Breast epithelium (tissue), 4 donors: ENCODE measurements at places on chromosomes 4 and X.

- no peaks in the 10 kb centered on the region for H3K36me3 ChIP-seq
- H3K27ac ChIP-seq = peak overlapping the region; percentile 84
- H3K4me3 ChIP-seq = peak overlapping the region; percentile 96
- no peaks in the 10 kb centered on the region for H3K27me3 ChIP-seq
Observed at GRCh38 chr4:6674500-6675149, 19.1 kb upstream of the S100P start.

DNA sequence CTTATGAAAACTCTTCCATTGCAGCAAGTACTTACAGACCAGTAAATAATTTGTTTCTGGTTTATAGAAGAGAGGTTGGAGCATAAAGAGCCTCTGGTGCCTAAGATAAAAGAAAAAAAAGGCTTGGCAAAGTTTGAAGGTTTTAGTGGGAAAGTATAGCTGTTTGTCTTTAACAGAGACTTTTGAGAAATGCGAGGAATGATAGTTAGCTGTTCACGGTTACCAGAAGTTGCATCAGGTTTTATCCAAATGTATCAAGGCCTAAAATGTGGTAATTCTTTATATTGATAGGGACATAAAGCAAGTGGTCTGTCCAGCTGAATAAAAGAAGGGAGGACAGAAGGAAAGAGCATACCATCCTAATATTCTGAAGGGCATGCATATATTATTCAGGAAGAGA, 29.3 kb downstream of the RAP1GDS1 start:
- H3K4me1 ChIP-seq = no peaks in the 10 kb centered on the region
- H3K27ac ChIP-seq = no peak overlapping the region
- no peak overlapping the region for H3K4me3 ChIP-seq
- no peaks in the 10 kb centered on the region for H3K27me3 ChIP-seq
- DNase-seq = no peak

- H3K27me3 ChIP-seq = no peaks in the 10 kb centered on the region
- H3K4me1 ChIP-seq = no peaks in the 10 kb centered on the region
- no peaks in the 10 kb centered on the region for H3K36me3 ChIP-seq
- DNase-seq = no peak
Observed at GRCh38 chrX:79138658-79139241, 5.7 kb upstream of the GPR174 start.

- H3K27ac ChIP-seq = no peak overlapping the region
- H3K36me3 ChIP-seq = no peaks in the 10 kb centered on the region
- no peaks in the 10 kb centered on the region for H3K4me1 ChIP-seq
- no peak for DNase-seq
Observed at GRCh38 chrX:40285876-40286275, 188.1 kb upstream of the BCOR start.

DNA sequence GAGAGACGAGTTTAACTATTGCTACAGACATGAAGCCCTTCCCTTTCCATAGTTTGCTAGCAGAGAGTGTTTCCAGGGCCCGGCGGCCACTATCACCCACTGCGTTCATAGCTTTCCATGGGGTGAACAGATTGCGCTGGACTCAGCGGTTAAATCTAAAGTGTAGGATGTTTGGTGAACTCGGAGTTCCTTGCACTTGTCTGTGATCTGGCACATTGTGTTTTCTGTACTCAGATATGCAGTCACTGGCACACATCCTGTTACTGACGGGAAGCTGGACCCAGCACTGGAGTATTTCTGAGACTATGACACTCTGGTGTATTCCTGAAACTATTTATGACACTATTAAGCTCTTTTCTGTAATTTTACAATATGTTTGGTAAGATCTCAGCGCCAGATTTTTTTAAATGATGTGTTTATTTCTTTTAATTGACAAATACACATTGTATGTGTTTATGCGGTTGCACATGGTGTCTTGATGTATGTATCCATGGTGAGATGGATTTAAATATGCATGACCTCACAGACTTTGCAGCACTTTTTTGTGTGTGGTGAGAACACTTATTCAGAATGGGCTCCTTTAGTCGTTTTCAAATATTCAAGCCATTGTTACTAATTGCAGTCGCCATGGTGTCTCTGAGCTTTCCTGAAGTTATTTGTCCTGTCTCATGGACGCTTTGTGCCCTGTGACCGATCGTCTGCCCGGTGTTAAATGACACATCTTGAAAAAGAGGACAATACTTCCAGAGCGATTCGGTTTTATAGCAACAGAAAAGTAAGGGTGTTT, 14.1 kb downstream of the CD99 start:
- H3K27ac ChIP-seq = no peak overlapping the region
- no peaks in the 10 kb centered on the region for H3K36me3 ChIP-seq
- no peak overlapping the region for H3K4me3 ChIP-seq
- DNase-seq = no peak

DNA sequence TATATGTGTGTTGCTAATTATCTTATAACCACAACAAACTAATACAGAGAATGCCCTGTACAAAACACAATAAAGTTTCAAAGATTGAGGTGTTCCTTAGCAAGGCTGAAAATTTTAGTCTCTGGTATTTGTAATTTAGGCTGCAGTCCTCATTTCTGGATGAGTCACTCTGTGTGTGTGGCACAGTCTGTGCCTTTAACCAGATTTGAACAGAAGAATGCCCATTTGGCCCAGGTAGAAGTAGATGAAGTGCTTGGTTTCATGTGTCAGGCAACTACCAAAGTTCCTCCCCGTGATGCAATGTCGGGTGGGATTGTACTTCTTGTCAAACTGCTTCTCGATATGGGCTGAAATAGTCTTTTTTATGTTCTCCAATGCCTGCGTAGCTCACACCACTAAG, 91.6 kb upstream of the H2AZ1 start:
- no peak for DNase-seq
- H3K36me3 ChIP-seq = no peaks in the 10 kb centered on the region
- no peak overlapping the region for H3K27ac ChIP-seq
- no peaks in the 10 kb centered on the region for H3K4me1 ChIP-seq
- no peaks in the 10 kb centered on the region for H3K27me3 ChIP-seq

GRCh38 chr4:126552321-126552720, 1080.4 kb upstream of the INTU start:
- no peak overlapping the region for H3K27ac ChIP-seq
- no peaks in the 10 kb centered on the region for H3K4me1 ChIP-seq
- H3K27me3 ChIP-seq = no peaks in the 10 kb centered on the region
- no peak overlapping the region for H3K4me3 ChIP-seq
- H3K36me3 ChIP-seq = no peaks in the 10 kb centered on the region

DNA sequence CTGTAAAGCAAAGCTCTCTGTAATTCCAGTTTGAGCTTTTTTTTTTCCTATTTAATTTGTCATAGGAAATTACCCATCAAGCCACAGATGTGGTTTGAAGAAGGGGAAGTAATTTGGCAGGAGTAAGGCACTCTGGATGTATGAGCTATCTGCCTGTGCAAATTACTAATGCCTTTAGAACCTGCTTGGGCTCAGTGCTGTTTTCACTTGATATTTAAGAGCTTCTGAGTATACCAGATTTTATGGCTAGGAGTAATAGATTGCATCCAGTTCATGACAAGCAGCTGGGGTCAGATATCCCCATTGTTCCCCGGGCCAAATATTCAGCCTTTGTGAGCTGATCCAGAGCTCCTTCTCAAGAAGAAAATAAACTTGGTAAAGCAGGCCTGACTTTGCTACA, 89.1 kb downstream of the DCAF8L2 start:
- H3K4me1 ChIP-seq = no peaks in the 10 kb centered on the region
- H3K27ac ChIP-seq = no peak overlapping the region
- peaks cover 15% of the 10 kb centered on the region for H3K27me3 ChIP-seq
- peaks cover 6% of the 10 kb centered on the region for H3K36me3 ChIP-seq

GRCh38 chrX:24216037-24216436, 66.5 kb downstream of the ZFX start:
- H3K27me3 ChIP-seq = no peaks in the 10 kb centered on the region
- no peaks in the 10 kb centered on the region for H3K4me1 ChIP-seq
- no peak overlapping the region for H3K27ac ChIP-seq
- H3K4me3 ChIP-seq = no peak overlapping the region
- peaks cover 4% of the 10 kb centered on the region for H3K36me3 ChIP-seq

DNA sequence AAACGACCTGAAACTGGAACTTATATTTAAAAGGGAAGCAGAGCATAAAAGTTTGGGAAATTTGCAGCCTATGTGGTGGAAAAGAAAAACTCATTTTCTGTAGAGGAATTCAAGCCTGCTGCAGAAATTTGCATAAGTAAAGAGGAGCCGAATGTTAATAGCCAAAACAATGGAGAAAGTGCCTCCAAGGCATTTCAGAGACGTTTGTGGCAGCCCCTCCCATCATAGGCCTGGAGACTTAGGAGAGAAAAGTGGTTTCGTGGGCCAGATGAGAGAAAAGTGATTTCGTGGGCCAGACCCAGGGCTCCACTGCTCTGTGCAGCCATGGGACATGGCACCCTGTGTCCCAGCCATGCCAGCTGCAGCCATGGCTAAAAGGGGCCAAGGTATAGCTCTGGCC, 361.9 kb downstream of the PCDH19 start:
- no peaks in the 10 kb centered on the region for H3K4me1 ChIP-seq
- H3K36me3 ChIP-seq = no peaks in the 10 kb centered on the region
- DNase-seq = no peak
- no peaks in the 10 kb centered on the region for H3K27me3 ChIP-seq
- no peak overlapping the region for H3K27ac ChIP-seq
- H3K4me3 ChIP-seq = no peak overlapping the region

- no peak overlapping the region for H3K27ac ChIP-seq
- no peaks in the 10 kb centered on the region for H3K27me3 ChIP-seq
- no peak overlapping the region for H3K4me3 ChIP-seq
- DNase-seq = no peak
- H3K4me1 ChIP-seq = no peaks in the 10 kb centered on the region
Observed at GRCh38 chr4:23225564-23225963, 532.8 kb downstream of the GBA3 start.

- no peaks in the 10 kb centered on the region for H3K4me1 ChIP-seq
- no peak overlapping the region for H3K4me3 ChIP-seq
- H3K36me3 ChIP-seq = no peaks in the 10 kb centered on the region
- no peak overlapping the region for H3K27ac ChIP-seq
- no peaks in the 10 kb centered on the region for H3K27me3 ChIP-seq
- no peak for DNase-seq
Observed at GRCh38 chr4:16524911-16525554, 298.8 kb upstream of the TAPT1 start.
